ENCODE measurements at places on chromosomes 5 and 9. TPM values are rescaled to one million over a fixed set of nuclear protein-coding genes. Genes with fewer than 3 reads are reported as not detected.

ZNF883 gene
- not detected for total RNA-seq

NTRK2 gene
- 0.23 TPM for total RNA-seq

HTR1A gene
- total RNA-seq = not detected

ZFP2 gene
- total RNA-seq = 1.2 TPM

SLC36A2 gene
- not detected for total RNA-seq

FOXD4L4 gene
- 0.10 TPM for total RNA-seq

PTGES gene
- 1.1 TPM for total RNA-seq

RCL1 gene
- total RNA-seq = 11.2 TPM

MCCC2 gene
- 74.1 TPM for total RNA-seq

CDC25C gene
- 14.1 TPM for total RNA-seq

SAXO1 gene
- not detected for total RNA-seq

ATOX1 gene
- total RNA-seq = 202 TPM

SLC4A9 gene
- not detected for total RNA-seq

P4HA2 gene
- 25.1 TPM for total RNA-seq

IL3 gene
- total RNA-seq = not detected

AP3S1 gene
- total RNA-seq = 88.8 TPM
